ENCODE measurements at places on chromosomes 5 and 9.

DNA sequence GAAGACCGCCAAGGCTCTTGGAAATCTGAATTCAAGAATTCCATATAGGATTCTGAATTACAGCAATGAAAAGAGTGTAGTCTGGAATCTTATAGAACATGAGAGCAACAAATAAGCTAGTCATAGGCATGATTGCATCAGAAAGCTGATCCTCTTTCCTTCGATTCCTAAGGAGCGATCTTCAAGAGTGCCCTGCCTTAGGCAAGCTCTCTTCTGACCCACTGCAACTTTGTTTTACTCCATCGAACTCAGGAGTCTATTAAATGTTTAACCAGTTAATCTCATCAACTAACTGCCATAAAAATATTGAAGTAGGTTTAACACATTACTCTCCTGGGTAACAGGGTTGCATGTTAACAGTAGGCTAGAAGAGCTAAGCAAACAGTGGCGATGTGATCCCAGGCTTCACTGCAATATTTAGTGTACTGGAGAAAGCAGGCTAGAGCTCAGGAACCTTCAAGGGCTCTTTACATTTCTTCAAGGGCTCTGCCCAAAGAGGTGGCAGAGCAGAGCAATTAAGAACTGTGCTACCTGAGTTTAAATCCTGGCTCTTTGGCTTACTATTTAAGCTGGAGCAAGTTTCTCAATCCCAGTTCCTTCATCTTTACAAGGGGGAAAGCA, 146.3 kb downstream of the RORB start:
- no peak for DNase-seq

GRCh38 chr5:158055111-158055501, 196.2 kb upstream of the CLINT1 start:
- DNase-seq, result no peak

- peak; percentile 15 for DNase-seq
Measured at GRCh38 chr5:160167624-160168165, 48.4 kb upstream of the PWWP2A start.

DNA sequence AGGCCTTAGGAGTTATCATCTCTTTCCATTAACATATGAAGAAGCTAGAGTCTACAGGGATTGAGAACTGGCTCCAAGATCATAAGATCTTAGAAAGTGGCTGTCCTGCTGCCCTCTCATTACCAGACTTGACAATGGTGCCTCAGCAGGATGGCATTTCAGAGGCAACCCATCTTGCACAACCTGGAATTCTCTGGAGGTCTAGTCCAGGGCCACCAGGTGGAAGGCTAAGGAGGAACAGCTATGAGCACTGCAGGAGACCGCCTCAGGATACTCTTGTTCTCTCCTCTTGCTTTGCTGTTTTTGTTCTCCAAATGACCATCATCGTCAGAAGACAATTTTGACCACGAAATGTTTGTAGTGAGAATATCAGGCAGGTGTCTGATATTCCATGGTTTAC, 322.6 kb downstream of the FBXL17 start:
- DNase-seq, result no peak

- no peak for DNase-seq
Measured at GRCh38 chr5:68739752-68740151, 354.1 kb upstream of the SLC30A5 start.

DNA sequence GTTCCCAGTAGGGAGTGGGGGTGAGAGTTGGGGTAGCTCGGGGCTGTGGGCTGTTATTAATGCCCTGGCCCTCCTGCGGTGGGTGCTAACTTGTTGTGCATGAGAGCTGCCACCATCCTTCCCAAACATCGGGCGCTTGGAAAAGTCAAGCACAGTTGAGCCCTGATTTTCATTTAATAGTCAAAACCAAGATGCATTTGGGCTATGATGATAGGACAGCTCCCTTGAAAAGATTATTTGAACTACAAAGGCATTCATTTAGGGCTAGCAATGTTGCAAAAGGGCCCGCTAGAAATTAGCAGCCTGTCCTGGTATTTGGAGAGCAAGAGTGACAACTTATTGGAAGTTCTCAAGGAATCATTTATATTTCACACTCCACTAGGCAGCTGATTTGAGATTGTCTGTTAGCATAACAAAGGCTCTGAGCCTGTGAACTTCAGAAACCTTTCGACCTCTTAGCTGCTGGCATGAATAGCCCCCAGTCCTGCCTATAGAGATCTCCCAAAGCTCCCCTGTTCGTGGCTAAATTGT, 128.2 kb upstream of the TMEM161B start:
- DNase-seq, result peak; percentile 59

GRCh38 chr5:93579692-93580062, 1.3 kb downstream of the NR2F1-AS1 start:
- DNase-seq, result peak; percentile 46

Measured in M059J (cell line).